Neuronal stem cell (in vitro differentiated cells): ENCODE measurements at places on chromosomes 6 and 20.

DNA sequence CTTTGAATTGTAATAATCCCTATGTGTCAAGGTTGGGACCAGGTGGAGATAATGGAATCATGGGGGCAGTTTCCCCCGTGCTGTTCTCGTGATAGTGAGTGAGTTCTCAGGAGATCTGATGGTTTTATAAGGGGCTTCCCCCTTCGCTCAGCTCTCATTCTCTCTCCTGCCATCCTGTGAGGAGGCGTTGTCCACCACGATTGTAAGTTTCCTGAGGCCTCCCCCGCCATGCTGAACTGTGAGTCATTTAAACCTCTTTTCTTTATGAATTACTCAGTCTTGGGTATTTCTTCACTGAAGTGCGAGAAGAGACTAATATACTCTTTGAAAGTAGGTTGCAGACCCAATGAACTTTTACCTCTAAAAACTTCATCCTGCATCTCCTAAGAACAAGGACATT is 39.2 kb upstream of the KCNG1 start:
- H3K27me3 ChIP-seq, result peaks cover 2% of the 10 kb centered on the region
- H3K4me1 ChIP-seq, result peaks cover 15% of the 10 kb centered on the region

- H3K27ac ChIP-seq, result no peak overlapping the region
- no peak for DNase-seq
- no peaks in the 10 kb centered on the region for H3K36me3 ChIP-seq
- H3K27me3 ChIP-seq, result no peaks in the 10 kb centered on the region
These were observed 100.6 kb downstream of the SOX4 start for GRCh38 chr6:21694168-21694567.

- H3K27me3 ChIP-seq, result no peaks in the 10 kb centered on the region
- H3K4me1 ChIP-seq, result no peaks in the 10 kb centered on the region
- H3K36me3 ChIP-seq, result no peaks in the 10 kb centered on the region
- no peak overlapping the region for H3K27ac ChIP-seq
These were observed 104.3 kb downstream of the ADGRG6 start for GRCh38 chr6:142406131-142406530.

DNA sequence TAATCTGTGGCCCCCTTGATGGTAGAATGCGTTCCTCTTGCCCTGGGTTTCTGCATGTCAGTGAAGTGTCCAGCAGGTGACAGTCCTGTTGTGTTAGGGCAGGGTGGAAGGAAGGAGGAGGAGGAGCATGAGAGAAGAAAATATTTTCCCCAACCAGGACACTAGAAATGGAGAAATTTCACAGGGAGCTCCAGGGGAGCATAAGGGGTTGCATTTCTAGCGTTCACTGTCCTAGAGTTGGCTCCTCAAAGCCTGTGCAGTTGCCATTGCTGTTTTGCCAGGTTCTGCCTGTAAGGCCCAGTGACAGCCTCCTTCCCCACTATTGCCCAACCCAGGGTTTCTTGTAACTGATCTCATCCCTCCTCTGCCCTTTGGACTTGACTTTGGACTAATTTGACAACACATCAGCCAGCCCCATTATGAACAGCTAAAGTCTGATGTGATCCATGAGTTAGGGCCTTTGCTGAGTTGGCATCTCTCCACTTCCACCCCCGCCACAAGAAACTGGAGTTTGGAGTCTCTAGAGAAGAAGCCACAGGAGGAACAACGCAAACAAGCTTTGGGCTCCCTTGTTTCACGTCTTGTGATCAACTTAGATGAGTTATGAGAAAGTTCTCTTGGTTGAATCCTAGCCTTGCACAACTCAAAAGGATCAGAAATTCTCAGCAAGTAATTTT is 14.0 kb upstream of the FAM50B start:
- H3K27ac ChIP-seq, result no peak overlapping the region
- no peak overlapping the region for H3K4me3 ChIP-seq
- no peaks in the 10 kb centered on the region for H3K27me3 ChIP-seq
- H3K36me3 ChIP-seq, result no peaks in the 10 kb centered on the region
- H3K4me1 ChIP-seq, result no peaks in the 10 kb centered on the region

- H3K4me1 ChIP-seq, result no peaks in the 10 kb centered on the region
- no peak overlapping the region for H3K4me3 ChIP-seq
- no peaks in the 10 kb centered on the region for H3K27me3 ChIP-seq
- no peak for DNase-seq
- no peaks in the 10 kb centered on the region for H3K36me3 ChIP-seq
These were observed 177.5 kb downstream of the KHDC1L start for GRCh38 chr6:73047801-73048200.

DNA sequence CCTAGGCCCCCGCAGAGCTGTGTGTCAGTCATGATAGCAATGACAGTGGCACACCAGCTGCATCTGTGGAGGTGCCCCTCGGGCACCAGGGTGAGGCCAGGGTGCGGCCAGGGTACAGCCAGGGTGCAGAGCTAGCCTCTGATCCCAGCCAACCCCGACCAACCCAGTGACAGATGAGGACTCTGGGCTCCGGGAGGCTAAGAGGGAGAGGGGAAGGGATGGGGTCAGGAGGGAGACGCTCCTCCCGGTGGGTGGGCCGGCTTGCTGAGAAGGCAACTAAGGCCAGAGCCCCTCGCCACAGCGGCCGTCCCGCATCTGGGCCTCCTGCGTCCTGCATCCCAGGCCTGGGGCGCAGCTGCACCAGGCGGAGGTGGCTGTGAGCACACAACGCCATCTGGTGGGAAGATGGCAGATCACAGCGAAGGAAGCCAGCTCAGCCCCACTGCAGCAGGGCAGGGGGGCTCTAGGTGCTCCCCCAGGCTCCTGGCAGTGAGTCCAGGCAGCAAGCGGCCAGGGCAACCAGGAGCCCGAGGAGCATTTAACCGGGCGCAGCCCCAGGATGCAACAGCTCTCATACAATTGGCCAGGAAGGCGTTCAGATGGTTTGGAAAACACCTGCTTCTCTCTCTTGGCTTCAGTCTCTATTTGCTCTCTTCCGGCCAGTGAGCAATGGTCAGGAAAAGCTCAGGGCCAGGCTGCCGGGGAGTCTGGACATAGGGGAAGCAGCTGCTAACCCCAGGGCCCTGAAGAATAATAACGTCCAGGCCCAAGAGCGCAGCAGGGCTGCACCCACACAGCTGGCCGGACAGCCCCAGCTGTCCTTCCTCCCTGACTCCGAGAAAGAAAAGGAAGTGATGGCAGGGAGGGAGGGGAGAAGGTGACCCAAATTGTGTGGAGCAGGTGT is 169.4 kb downstream of the TAF4 start:
- no peaks in the 10 kb centered on the region for H3K36me3 ChIP-seq
- no peak overlapping the region for H3K4me3 ChIP-seq
- no peaks in the 10 kb centered on the region for H3K4me1 ChIP-seq
- no peak overlapping the region for H3K27ac ChIP-seq
- H3K27me3 ChIP-seq, result no peaks in the 10 kb centered on the region
